ENCODE measurements at places on chromosomes 6 and 20.

DNA sequence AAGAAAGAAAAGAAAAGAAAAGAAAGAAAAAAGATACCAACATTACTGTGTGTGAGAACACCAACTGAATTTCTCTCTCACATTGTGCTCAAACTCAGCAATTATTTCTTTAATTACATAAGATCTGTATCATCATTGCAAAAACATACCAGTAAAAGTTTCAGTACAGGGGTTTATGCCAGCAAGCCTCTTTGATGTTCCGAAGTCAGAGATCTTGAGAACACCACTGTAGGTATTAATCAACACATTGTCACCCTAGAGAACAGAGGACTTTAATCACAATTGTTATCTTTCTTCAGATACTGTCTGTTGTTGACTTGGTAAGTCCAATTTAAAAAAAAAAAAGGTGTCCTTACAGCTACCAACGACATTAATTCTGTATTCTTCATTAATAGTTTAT is 60.9 kb upstream of the MAP7 start:
- no peak for DNase-seq

- DNase-seq: no peak
Measured at GRCh38 chr20:40438161-40438830, 250.7 kb downstream of the MAFB start.

DNA sequence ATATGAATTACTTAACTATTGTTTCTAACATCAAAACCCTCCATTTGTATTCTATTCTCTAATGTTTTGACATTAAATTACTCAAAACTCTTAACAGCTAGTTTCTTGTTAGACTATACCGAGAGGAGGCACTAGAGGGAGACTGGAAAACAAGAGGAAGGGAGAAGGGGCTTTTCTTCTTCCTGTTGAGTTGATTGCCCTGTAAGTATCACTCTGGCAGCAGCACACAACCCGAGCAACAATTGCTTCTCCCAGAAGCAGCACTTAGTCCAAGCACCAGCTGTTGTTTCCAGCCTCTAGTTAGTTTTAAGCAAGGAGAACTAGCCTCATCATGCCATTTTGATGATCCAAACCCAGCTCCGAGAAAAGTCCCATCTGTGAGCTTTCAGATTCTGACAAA is 603.8 kb downstream of the PRKN start:
- DNase-seq: no peak

GRCh38 chr20:18737140-18737539 is 76.4 kb upstream of the SCP2D1 start:
- DNase-seq: no peak

DNA sequence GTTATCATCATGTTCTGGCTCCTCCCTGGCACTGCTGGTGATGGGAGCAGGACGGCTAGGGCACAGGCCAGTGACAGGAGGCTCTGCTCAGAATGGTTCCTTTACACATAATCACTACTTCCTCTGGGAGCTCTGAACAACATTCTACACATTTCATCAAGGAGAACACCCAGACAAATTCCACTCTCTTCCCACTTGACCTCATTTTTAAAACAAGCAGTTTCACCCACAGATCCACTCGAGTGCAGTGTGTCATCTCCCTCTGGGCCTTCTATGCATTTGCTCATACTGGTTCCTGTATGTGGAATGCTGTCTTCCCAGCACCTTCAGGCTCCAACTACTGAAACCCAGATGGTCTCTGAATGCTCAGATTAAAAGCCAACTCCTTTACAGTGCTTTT is 84.8 kb downstream of the ELOVL5 start:
- DNase-seq: no peak

DNA sequence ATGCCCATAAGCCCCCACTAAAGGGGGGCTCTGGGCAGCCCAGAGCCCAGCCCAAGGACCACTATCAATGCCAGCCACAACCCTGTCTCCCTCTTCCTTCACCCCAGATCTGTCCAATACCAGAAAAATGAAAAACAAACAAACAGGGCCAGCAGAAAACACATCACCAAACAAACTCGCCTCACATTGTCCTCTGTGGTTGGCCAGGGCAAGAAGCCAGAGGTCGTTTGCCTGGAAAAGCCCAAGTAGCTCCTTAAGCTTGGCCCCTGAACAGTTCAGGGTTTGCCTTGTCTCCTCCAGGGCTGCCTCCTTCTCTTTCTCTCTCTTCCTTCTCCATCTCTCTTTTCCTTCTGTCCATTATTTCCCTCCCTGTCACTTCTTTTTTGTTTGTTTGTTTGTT is 10.1 kb upstream of the SCUBE3 start:
- no peak for DNase-seq

- no peak for DNase-seq
Measured at GRCh38 chr6:85049282-85049681, 284.9 kb upstream of the TBX18 start.

- DNase-seq: no peak
Measured at GRCh38 chr6:37283671-37284151, 25.8 kb upstream of the TMEM217 start.

Data from stimulated activated naive CD8-positive, alpha-beta T cell treated with anti-CD3 and anti-CD28 coated beads, Interleukin-15, amount 100 ng/mL, for 72 hours (primary cell).